ENCODE measurements at places on chromosomes 5 and 9. TPM values are rescaled to one million over a fixed set of nuclear protein-coding genes. Genes with fewer than 3 reads are reported as not detected.

AIF1L gene
- total RNA-seq = 3.3 TPM

SREK1 gene
- total RNA-seq = 27.8 TPM

WNT8A gene
- total RNA-seq = not detected

PLPP7 gene
- total RNA-seq = not detected

FOXI1 gene
- not detected for total RNA-seq

NSMF gene
- 19.1 TPM for total RNA-seq

CBY3 gene
- not detected for total RNA-seq

- no peak for DNase-seq
Observed at GRCh38 chr5:74519161-74519571, 121.4 kb downstream of the ENC1 start.

- DNase-seq = peak; percentile 40
Observed at GRCh38 chr5:54234304-54234933, 76.0 kb downstream of the ARL15 start.

- DNase-seq = no peak
Observed at GRCh38 chr5:98064118-98064685, 709.3 kb upstream of the RGMB start.

GRCh38 chr9:77063645-77064285, 44.3 kb downstream of the FOXB2 start:
- peak; percentile 93 for DNase-seq

DNA sequence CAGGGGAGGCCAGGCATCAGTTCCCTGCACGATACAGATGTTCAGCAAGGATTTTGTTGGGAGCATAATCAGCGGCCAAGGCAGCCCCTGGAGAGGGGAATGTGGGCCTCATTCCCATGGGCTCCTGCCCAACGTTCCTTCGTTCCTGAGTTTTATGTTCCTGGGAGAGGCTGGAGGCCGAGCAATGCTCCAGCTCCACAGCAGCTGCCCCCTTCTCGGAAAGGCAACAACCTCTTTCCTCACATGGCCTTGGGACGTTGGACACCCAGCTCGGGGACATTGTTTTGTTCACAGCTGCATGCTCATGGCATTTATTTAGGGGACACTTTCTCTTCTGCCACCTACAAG, 63.8 kb upstream of the COL15A1 start:
- DNase-seq = no peak

GRCh38 chr5:96258692-96259091, 174.4 kb downstream of the PCSK1 start:
- DNase-seq = no peak

GRCh38 chr9:19146441-19147024, 19.2 kb upstream of the PLIN2 start:
- DNase-seq = no peak

DNA sequence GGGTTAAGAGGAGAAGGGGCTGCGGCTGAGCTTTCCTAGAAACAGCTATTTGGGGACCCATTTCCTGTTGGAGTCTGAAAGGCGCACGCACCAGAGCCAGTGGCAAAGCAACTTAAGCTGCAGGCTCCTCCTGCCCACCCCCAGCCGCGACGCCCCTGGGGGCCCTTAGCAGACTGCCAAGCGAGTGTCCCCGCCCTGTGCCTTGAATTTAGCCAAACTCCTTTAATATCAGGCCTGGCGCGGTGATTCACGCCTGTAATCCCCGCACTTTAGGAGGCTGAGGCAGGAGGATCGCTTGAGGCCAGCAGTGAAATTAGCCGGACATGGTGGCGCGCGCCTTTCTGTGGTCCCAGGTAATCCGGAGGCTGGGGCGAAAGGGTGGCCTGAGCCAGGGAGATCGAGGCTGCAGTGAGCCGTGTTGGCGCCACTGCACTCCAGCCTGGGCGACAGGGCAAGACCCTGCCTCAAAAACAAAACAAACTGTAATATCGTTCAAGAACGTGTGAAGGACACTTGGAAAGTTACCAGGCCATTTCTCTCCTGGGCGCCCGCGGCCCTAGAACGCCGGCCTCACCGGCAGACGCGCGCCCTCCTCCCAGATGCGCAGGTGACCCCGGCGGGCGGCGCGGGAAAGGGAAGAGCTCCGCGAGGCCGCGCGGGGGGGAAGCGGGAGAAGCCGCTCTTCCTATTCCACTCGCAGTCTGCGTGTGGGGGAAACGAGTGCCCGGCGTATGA, 1.0 kb upstream of the F2R start:
- no peak for DNase-seq

DNA sequence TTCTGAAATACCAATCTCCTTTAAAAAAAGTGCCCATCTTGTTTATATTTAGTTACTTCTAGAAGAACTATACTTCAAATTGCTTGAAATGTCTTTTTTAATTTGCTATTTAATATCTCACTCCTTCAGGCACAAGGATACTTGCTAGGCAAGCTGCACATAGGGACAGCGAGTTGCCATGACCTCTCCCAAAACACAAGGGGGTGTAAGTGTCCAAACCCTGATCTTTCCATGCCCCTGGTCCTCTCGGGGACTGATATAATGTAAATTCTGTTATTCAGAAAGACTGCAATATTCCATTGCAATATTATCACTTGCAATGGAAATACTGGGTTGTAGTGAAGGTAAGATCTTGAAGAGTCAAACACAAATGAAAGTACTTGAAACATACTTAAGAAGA, 480.4 kb downstream of the CETN3 start:
- no peak for DNase-seq
